Kidney (tissue), 22 donors: ENCODE measurements at places on chromosomes 12 and 14.

DNA sequence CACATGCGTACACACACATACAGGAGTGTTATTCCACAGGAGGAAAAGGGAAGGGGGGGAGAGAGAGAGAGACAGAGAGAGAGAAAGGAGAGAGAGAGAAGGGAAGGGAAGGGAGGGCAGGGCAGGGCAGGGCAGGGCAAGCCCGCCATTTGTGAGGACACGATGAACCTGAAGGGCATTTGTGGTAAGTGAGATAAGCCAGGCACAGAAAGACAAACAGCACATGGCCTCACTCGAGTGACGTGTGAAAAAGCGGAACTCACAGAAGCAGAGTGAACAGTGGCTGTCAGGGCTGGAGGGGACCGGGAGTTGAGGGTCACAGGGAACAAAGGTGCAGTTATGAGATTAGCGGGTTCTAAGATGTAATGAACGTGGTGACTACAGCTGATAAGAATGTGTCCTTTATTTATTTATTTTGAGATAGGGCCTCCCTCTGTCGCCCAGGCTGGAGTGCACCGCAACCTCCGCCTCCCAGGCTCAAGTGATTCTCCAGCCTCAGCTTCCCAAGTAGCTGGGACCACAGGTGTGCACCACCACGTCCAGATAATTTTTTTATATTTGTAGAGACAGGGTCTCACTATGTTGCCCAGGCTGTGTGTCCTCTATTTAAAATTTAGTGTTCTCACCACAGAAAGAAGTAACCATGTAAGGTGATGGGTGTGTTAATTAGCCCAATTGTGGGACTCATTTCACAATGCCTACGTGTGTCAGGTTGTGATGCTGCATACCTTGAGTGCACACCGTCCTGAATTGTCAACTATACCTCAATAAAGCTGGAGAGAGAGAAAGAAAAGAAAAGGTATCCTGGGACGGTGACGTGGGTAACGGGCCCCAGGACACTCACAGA is 18.7 kb upstream of the FBRSL1 start:
- no peak for DNase-seq

GRCh38 chr14:104223101-104224041 is 85.0 kb downstream of the KIF26A start:
- DNase-seq, result peak; percentile 78

GRCh38 chr12:47223848-47224213 is 144.1 kb upstream of the AMIGO2 start:
- no peak for DNase-seq

DNA sequence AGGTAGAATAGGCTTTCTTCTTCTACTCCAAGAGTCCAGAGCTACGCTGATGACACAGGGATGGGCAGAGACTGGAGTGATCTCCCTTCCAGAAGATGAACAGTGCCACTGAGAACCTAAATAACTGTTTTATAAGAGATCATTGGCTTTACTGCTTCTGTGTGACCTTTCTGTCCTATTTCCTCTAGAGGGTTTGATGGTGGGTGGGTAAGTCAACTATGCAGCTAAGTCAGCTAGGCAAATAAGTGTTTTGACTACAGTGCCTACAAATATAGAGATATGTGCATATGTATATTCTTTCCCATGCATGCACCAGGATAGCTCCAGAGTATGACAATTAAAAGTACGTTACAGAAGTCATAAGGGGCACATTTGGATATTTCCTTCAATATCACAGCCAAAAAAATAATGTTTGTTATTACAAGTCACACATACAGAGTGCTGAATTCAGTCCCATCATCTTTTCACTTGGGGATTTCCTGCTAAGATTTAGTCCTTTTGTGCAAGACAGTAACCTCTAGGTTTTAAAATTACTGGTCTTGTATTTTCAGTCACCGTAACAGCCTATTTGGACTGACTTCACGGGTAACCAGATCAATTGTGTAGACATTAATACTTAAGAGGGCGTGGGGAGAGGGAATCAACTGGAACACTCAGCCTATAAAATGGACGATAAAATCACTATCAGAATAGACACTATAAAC is 412.6 kb upstream of the SOX5 start:
- DNase-seq, result no peak

- DNase-seq, result no peak
Measured at GRCh38 chr14:103100281-103101121, 6.0 kb downstream of the EXOC3L4 start.

DNA sequence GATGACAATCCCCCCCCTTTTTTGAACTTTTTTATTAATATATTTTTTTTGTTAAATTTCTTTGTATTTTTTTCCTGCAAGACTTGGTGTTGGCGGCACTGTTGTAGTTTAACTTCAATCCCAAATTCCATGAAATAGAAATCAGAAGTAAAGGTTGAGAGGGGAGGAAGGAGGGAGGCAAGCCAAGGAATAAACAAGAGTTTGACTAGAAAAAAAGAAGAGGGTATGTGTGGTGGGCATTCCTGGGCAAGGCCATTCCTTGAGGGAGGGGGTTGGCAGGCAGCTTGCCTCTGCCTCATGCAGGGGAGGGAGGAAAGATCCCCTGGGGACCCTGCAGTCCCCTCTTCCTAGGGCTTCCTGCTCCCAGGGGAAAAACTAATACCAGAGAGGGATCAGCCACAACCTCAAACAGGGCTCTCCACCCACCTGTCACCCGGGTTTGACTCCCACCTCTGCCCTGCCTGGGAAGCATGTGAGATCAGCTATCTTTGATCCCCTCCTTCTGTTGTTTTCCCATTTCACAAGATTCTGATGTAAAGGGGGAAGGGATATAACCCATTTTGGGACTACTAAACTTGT is 519 bp upstream of the AP1G2 start:
- DNase-seq, result no peak

DNA sequence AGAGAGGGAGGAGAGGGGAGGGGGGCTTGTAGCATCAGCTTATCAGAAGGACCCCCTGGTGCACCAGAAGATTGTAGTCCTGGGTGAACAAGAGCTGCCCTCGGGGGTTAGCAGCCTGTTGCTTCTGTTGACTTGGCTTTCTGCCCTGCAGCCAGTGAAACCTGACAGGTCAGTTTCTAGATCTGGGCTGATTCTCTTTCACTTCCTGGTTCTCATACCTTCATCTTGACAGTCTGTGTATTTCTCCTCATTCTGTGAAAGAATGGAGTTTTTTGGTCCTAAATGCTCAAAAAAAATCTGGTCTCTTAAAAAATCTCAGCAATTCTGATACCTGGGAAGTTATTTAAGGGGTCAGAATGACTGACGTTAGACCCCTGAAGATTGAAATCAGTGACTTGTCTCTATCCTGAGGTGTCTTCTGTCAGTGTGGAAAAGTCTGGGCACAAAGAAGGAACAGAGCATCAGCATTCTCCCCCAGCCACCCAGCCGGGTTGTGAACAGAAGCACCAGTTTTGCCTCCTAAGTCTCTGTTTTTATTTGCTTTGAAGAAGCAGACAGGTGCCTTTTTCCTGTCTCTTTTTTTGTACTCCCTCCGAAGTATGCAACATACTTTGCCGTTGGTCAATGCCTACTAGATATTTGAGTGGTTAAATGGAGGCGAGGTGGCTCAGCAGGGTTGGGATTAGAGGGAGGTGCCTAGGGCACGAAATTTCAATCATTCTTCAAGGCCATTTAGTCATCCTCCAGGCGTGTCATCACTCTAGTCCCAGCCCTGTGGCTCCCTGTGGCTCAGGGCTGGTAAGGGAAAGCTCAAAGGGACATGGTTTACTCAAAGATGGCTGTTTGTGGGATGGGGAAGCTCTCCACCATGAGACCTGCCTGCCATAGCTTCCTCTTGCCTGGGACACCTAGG is 24.0 kb downstream of the TTC9 start:
- DNase-seq, result no peak

DNA sequence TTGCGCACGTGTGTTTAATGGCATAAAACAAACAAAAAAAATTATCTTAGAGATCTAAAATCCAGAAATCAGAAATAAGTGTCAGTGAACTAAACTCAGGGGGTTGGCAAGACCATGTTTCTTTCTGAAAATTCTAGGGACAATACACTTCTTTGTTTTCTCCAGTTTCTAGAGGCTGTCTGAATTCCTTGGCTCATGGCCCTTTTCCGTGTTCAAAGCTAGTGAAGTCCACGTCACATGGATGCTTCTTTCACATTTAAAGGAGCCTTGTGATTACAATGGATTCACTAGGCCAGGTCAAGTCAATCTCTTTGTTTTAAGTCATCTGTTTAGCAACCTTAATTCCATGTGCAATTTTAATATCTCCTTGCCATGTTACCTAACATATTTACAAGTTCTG is 22.4 kb downstream of the SLCO1B3 start:
- DNase-seq, result no peak

DNA sequence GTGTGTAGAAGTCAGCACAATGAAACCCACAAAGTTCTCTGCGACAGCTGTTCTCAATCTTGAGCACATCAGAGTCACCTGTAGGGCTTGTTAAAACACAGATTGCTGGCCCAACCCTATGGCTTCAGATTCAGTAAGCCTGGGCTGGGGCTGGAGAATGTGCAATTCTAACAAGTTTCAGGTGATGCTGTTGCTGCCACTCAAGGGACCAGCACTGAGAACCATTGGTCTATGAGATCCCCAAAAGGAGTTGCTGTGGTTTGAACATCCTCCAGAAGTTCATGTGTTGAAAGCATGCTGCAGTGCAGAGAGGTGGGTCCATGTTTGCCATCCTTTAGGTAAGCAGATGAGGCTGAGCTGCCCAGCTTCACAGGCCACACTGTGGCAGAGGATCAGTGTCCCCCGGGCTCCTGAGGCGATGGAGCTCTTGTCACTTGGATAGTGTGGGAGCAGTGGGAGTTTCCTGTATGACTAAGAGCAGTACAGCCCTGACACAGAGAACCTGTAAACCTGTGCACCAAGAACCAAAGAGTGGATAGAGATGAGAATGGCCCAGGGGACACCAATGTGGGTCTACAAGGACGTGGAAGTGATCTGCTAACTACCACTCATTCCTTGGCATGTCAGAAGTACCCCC is 8.0 kb upstream of the RTRAF start:
- no peak for DNase-seq

DNA sequence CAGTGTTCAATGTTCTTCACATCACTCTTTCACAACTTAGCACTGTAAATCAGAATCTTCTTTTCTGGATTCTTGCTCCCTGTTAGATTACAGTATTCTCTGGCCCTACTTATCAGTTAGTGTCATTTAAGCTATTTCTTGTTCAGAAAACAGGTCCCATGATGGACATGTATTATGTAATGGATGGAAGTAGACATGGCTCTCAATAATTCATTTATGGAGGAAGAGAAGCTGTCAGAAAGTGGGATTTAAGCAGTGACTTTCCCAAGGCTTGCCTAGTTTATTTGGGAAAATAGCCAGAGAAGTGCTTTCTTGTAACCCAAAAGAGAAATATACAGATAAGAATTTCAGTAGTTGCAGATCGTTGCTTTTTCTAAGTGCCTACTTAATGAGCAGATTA is 1.6 kb downstream of the ERC1 start:
- DNase-seq, result no peak

DNA sequence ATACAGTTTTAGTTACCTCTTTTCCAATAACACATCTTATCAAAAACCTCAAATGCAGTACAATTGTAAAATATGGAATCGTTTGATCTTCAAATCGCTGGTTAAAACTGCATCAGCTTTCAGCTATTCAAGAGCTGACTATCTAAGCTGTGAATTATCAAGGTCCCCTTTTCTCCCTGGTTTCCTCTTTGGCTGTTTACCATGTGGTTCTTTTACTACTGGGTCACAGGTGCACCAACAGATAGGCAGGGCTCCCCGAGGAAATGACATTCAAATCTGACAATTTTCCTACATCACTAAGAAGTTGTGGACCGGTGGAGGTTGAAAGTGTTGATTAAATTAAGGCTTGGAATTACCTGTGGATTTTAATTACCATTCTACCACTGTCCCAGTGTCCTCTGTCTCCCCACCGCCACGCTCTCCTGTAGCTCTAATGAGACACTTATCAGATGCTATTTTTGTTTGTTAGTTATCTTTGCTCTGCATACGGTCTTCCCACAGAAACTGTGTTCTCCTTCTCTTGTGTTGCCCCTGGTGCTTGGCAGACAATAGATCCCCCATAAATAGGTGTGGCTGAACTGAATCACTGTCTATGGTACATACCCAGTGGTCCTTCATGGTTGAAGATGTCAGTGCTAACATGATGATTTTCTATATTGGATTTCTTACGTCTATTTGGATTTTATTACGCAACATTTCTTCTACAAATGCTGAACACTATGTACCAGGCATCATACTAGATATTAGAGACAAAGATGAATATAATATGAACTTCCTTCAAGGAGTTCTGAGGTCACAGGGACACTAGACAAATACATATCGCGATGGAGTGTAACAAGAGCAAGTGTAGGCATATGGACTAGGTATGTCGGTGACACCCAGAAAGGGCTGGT is 20.9 kb upstream of the PLXNC1 start:
- no peak for DNase-seq

- no peak for DNase-seq
Measured at GRCh38 chr14:89607453-89607852, 190.4 kb upstream of the FOXN3 start.

DNA sequence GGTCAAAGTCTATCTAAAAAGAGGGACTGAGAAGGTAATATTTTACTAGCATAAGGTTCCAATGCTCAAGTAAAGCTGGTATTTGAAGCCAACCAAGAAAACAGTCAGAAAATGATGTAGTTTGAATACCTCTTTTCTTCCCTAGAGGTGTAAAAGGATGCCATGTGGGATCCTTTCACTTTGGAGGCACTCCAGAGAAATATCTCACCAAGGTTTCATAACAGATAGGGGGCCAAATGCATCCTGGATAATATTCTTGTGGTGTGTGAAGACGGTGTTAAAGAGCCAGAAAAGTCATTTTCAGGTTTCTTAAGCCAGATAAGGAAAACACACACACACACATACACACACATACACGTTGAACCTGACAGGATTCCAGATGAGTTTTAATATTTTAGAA is 136.1 kb upstream of the PRKD1 start:
- DNase-seq, result no peak

GRCh38 chr12:86290615-86291014 is 34.4 kb upstream of the MGAT4C start:
- DNase-seq, result no peak

DNA sequence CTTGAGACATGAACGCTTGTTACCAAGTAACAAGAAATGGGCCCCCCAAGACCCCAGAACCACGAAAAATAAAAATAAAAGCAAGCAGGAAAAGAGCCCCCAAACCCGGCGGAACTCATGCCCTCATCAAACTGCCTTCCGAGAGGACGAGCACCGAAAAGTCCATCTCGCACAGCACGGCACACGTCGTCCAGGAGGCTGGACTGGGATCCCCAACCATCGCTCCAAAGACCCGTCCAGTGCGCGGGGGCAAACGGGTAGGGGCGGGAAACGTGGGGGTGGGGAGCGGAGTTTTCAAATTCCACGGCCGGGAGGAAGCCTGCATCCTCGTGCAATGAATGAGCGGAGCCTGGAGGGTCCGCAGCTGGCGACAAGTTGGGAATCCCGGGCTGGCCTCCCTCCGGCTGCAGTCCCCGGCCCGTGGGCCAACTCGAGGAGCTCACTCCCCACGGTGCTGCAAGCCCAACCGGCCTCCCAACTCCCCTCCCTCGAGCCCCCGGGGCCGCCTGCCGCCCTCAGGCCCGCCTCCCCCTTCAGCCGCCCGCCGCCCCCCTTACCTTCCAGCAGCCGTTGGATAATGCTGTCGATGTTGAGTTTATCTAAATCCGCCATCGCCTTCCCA is 484 bp downstream of the PPP1CC start:
- no peak for DNase-seq
